Stimulated activated memory B cell treated with anti-CD40 and anti-IgM and Interleukin-4, amounts not matched to agents 10 μg/mL and 1 μg/mL and 100 μg/mL, for 72 hours (primary cell): ENCODE measurements at places on chromosomes 3 and 15.
A peak's percentile ranks its signal among the peaks of the same experiment; 100 is the strongest.

- ATAC-seq: peak; percentile 81
These were observed 25.3 kb upstream of the IL20RB start for GRCh38 chr3:136932523-136932922.

DNA sequence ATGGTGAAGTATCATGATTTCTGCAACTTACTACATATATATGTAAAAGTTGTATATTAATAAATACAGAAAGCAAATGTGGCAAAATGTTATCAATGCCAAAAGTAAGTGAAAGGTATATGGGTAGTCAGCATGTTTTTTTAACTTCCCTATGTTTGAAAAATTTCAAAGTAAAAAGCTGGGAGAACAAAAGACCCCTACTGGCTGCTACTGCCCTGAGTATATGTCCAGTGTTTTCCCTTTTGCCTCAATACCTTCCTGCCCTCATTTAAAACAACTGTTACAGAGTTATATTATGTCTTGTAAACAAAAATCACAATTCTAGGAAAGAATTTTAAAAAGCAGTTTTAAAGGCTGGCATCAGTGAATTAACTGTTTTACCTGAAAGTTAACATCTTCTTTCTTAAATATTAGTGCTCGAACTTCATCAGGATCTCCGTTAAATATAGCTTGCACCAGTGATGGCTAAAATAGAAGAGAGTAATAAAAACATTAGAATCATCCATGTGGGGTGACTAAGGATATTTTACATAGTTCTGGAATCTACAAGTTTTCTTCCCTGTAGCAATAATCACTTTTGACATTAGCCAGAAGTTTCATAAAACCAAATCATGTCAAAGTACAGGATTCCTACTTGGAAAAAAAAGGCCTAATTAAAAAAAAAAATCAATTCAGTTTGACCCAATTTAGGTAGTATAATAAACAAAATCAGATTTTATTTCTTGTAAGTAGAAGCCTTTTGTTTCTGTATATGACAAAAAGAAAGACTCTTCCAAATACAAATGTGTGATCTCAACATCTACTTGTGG, 2.7 kb downstream of the ANKRD28 start:
- ATAC-seq: no peak

DNA sequence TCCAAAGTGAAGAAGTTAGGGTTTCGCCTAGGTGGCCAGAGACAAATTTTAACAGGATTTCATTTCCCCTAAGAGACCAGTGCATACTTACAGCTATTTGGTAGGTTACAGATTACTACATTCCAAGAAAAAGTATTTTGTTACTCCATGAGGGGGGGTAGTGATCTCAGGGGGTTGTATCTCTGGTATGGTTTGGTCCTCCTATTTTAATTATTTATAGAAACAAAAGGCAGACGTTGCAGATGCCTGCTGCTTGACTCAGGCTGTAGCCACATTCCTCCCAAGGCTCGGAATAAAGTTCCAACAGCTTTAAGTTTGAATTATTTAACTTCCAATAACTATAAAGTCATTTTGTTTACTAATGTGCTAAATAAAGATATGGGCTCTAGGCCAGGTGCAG, 1.3 kb upstream of the TRIM59 start:
- ATAC-seq: no peak

GRCh38 chr3:24426896-24427295, 67.8 kb downstream of the THRB start:
- no peak for ATAC-seq

GRCh38 chr3:152460936-152461335, 192.2 kb downstream of the MBNL1 start:
- ATAC-seq: no peak

DNA sequence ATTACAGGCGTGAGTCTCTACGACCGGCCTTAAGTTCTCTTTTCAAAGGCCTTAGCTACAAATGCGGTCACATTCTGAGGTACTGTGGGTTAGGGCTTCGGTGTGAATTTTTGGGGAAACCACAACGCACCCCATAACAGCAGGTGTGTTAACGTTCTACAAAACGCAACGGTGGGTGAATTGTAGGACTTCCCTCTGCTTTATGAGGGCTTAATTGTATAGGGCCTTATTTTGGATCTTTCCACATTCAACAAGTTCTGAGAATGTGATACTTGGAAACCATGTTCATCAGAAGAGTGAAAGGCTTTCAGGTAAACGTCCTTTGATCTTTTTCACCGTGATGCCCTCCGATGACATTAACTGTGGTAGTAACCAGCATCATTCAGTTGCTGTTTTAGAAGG, 998.6 kb upstream of the CFAP20DC start:
- no peak for ATAC-seq

DNA sequence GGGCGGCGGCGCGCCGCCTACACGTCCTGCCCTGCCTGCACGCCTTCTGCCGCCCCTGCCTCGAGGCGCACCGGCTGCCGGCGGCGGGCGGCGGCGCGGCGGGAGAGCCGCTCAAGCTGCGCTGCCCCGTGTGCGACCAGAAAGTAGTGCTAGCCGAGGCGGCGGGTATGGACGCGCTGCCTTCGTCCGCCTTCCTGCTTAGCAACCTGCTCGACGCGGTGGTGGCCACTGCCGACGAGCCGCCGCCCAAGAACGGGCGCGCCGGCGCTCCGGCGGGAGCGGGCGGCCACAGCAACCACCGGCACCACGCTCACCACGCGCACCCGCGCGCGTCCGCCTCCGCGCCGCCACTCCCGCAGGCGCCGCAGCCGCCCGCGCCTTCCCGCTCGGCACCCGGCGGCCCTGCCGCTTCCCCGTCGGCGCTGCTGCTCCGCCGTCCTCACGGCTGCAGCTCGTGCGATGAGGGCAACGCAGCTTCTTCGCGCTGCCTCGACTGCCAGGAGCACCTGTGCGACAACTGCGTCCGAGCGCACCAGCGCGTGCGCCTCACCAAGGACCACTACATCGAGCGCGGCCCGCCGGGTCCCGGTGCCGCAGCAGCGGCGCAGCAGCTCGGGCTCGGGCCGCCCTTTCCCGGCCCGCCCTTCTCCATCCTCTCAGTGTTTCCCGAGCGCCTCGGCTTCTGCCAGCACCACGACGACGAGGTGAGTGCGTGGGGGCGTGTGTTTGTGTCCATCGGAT, 602 bp downstream of the TRIM71 start:
- no peak for ATAC-seq

DNA sequence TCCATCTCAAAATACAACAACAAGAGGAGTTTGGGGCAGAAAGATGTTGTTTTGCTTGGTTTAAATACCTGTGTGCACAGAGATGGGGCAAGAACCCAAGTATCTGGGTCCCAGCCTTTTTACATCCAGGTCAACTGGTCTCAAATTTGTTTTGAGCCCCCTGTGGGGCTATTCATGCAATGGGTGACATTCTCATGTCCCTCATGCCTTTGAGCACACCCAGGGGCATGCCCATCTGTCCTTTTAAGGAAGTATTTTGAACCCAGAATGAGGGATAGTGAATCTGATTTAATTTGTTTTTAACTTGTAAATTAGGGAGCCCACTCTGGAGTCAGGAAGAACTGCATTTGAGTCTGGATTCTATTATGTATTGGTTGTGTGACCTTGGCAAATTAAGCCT, 14.8 kb downstream of the ABCF3 start:
- no peak for ATAC-seq

- no peak for ATAC-seq
These were observed 31.9 kb upstream of the ACVR2B start for GRCh38 chr3:38421679-38422336.

- ATAC-seq: no peak
These were observed 230.0 kb upstream of the GOLIM4 start for GRCh38 chr3:168325684-168326083.

- ATAC-seq: no peak
These were observed 142.3 kb upstream of the CHL1 start for GRCh38 chr3:54240-54639.

DNA sequence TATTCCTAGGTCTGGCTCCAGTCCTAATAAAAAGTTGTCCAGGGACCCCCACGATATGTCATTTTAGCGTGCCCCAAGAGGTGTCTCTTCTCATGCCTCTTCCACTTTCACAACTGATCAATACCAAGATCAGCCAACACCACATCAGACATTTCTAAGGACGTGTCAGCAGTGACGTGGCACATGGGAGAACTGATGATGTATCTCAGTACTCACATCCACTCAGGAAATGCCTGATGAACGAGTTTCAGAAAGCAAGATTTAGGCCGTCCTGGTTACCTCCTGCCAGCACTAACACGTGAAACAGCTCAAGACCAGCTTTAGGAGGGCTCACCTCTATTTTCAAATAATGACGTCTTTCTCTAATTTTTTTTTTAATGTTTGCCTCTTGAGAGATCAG, 19.6 kb downstream of the VGLL4 start:
- ATAC-seq: no peak

DNA sequence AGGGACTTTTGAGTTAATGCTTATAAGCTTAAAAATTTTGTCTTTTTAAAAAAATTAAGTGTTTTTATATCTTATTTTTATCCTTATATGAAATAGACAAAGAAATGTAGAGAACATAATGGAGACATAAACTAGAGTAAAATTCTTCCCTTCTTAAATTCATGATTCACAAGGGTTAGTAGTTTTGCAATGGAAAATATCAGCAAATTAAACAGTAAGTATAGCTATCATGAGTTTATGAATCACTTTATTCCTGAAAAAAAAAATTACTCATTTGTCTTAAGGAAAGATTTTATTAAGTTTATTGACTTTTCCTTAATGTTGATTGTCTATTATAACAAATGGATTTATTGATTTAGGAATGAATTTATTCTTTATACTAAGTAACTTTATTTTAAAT, 4.3 kb downstream of the ATP6V1A start:
- no peak for ATAC-seq

- ATAC-seq: no peak
These were observed 25.3 kb downstream of the CMSS1 start for GRCh38 chr3:99842826-99843589.

DNA sequence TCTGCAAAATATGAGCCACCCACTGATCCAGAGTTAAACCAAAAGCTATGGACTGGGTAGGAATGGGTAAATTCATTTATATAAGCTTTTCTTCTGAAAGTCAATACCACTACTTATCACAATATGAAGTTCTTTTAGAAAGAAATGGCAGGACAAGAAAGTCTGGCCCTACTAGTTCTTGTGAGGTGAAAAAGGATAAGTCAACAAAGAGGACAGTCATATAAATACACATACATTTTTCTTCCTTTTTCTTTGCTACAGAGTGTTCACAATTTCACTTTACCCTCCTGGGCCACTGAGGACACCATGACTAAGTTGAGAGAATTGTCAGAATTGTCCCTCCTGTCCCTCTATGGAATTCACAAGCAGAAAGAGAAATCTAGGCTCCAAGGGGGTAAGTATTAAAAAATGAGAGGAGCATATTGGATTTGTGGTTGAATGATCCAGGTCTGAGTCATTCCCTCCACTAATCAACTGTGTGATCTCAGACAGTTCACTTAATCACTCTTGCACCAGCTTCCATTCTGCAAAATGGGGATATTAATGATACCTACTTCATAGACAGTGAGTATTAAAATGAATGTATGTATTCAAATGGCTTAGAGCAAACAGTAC, 27.6 kb downstream of the ACP3 start:
- ATAC-seq: no peak

DNA sequence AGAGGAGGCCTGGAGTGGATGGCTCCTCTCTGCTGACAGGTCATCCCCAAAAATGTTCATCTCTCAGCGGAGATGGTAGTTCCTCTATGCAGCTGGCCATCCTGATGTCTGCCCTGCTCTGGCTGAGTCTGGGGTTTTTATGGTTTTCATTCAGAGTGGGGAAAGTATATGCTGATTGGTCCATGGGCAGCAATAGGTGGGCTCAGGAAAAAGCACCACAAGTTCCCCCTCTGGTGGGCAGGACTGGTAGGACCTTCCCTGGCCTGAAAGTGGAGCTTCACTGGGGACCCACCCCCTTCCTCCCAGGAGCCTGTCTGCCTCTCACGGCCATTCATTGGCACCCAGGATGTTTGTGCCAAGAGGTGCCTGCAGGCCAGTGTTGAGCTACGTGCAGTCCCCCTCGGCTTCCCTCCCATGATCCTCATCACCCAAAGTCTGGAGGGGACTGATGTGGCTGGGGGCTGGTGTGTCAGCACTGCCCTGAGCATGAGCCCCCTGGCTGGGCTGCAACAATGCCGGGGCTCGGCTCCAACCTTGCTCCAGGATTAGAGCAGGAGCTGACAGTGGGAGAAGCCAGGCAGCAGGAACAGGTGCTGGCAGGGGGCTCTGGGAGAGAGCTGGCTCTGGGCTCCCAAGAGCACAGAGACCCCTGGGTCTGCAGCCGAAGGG, 13.1 kb upstream of the BLOC1S6 start:
- ATAC-seq: no peak

GRCh38 chr3:123663977-123664376, 79.1 kb upstream of the HACD2 start:
- ATAC-seq: no peak

- no peak for ATAC-seq
These were observed 6.3 kb downstream of the INSYN1 start for GRCh38 chr15:73746883-73747282.

DNA sequence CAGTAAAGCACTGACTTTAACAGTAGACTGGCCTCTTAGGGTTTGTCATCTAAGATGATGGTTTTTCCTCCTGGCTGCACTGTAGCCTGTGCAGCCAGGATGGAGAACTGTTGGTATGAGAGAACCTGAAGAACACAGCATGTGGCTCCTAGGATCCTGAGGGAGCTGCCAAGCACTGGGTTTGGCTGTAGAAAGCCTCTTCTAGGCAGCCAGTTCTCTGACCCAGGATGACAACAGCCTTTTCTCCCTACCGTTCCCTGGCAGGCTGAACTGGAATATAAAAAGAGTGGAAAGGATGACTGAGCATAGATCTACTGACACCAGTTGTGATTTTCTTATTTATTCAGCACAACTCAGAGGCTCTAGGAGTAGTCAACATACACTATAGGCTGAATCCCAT, 34.3 kb upstream of the MANF start:
- no peak for ATAC-seq

GRCh38 chr3:58188173-58188564, 22.6 kb downstream of the DNASE1L3 start:
- ATAC-seq: no peak

GRCh38 chr3:172476347-172476746, 28.1 kb upstream of the GHSR start:
- no peak for ATAC-seq

GRCh38 chr15:46713045-46713444, 1004.3 kb upstream of the SEMA6D start:
- no peak for ATAC-seq

- ATAC-seq: no peak
These were observed 165.2 kb downstream of the RORA start for GRCh38 chr15:61063875-61064320.

- no peak for ATAC-seq
These were observed 148.0 kb downstream of the DIPK2A start for GRCh38 chr3:144119633-144120032.

GRCh38 chr15:87777054-87777561, 479.4 kb downstream of the NTRK3 start:
- ATAC-seq: no peak

- no peak for ATAC-seq
These were observed 52.7 kb downstream of the MB21D2 start for GRCh38 chr3:192864941-192865340.

DNA sequence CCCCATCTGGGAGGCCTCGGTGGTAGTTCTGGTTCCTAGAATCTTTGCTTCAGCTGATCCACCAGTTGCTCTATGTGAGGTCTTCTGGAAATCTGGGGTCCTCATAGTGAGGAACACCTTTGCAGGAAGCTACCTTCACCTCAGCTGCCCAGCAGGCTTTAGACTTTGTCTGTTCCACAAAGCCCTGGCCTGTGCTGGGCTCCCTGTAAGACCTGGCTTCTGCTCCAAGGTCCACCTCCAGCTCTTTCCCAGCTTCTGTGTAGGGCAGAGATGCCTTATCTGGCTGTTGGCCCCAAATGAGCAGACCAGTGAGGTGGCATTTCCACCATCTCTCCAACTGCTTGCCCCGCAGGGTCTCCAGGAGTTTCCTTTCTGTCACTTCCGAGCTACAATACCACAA, 8.2 kb upstream of the HOMER2 start:
- ATAC-seq: no peak
